ENCODE measurements at places on chromosomes 12 and 14.

DNA sequence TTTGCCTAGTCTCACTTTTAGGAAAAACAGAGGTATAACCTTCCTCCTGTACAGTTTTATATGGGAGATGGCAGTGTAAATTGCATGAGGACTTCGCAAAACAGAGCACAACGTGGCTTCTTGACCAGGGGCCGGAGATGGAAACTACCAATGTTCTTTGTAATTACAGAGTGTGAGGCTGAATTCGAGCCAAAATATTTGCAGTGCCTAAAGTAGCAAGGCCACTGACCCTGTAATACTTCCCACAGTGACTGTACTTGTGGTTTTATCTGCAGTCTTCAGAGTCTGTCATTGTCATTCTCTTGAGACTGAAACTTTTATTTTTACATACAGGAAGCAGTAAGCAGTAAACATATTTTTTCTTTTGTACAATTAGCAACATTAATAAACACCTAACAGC, 98.9 kb downstream of the RERG start:
- no peak for DNase-seq

DNA sequence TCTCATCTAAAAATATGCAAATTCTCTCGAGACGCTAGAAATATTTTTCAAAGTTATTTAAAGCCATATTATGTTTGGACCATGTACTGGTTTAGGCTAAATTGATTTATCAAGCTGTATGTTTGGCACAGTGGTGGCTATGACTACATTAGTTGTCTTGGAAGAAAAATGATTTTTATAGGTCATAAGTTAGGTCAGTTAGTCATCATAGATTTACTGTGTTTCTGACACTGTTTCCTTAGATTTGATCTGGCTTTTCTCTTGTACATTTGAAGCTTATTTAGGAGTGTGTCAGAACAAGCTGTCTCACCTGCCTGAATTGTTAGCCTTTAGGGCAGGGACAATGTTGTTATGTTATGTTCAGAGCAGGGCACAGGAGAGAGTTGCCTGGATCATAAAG, 161.1 kb upstream of the FBXO33 start:
- DNase-seq, result no peak

- no peak for DNase-seq
Observed at GRCh38 chr12:115439008-115439601, 755.1 kb upstream of the TBX3 start.

DNA sequence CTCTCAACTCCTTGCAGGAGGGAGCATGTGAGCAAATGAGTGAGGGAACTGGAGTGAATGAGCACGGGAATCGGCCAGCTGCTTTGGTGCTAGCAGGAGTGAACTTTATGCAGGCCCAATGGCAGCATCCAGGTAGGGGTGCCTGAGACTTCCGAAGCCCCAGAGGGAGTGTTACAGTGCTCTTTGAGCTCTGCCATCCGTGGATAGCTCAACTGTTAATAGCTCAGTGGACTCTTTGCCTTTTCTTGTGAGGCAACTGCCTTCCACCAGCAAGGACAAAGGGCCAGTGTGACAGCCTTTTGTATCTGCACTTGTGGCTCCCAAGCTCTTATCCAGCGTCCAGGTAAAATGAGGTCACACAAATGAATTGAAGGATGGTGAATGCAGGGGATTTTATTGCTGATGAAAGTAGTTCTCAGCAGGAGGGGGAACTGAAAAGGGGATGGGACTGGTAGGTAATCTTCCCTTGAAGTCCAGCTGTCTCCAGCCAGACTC, 12.9 kb downstream of the CREBL2 start:
- DNase-seq, result no peak

- no peak for DNase-seq
Observed at GRCh38 chr12:122032580-122032979, 10.9 kb downstream of the BCL7A start.

All from midbrain (tissue), 1 donor.